ENCODE measurements at places on chromosomes 6 and 20. TPM values are rescaled to one million over a fixed set of nuclear protein-coding genes. Genes with fewer than 3 reads are reported as not detected.

Gene APOM
- total RNA-seq, result 1.0 TPM

Gene GABRR1
- not detected for total RNA-seq

Gene MYLK2
- not detected for total RNA-seq

Gene ZBTB22
- total RNA-seq, result 31.2 TPM

Gene SCRT2
- total RNA-seq, result not detected

Gene PPP1R16B
- total RNA-seq, result under 0.01 TPM

Gene MEP1A
- total RNA-seq, result not detected

Gene RIMS4
- total RNA-seq, result under 0.01 TPM

Gene SLC2A10
- total RNA-seq, result 42.1 TPM

Gene VPS52
- total RNA-seq, result 33.4 TPM

Gene NINL
- total RNA-seq, result 16.3 TPM

Gene C6orf89
- 37.8 TPM for total RNA-seq

Gene C6orf58
- total RNA-seq, result not detected

Gene MBOAT1
- total RNA-seq, result 6.6 TPM

Gene PSORS1C1
- total RNA-seq, result 0.66 TPM

Gene TNXB
- total RNA-seq, result 63.9 TPM

Gene ZSCAN26
- 21.6 TPM for total RNA-seq

Gene RPS21
- total RNA-seq, result 867 TPM

Gene ELOVL2
- 1.0 TPM for total RNA-seq

Gene CALHM4
- total RNA-seq, result not detected

Gene ADGRF1
- not detected for total RNA-seq

Gene CCN5
- total RNA-seq, result 21.1 TPM

Gene TFAP2A
- total RNA-seq, result not detected

Gene PACSIN1
- not detected for total RNA-seq

Gene TTK
- 0.51 TPM for total RNA-seq

Gene VSTM2L
- 1.5 TPM for total RNA-seq

Gene SLC22A1
- 0.26 TPM for total RNA-seq

Gene ASIP
- total RNA-seq, result not detected

Gene BNIP5
- total RNA-seq, result not detected

Gene ERGIC3
- total RNA-seq, result 455 TPM

Gene GLP1R
- total RNA-seq, result not detected

Gene PRPH2
- total RNA-seq, result 5.1 TPM

Gene MUCL3
- total RNA-seq, result not detected

Gene PTPN1
- total RNA-seq, result 20.0 TPM

Gene OLIG3
- total RNA-seq, result not detected

Gene OR2H2
- not detected for total RNA-seq

Gene MCHR2
- not detected for total RNA-seq

Gene COL20A1
- not detected for total RNA-seq

Gene FUT9
- total RNA-seq, result not detected

Gene RNF182
- total RNA-seq, result 2.5 TPM

Gene POU5F1
- total RNA-seq, result under 0.01 TPM

Gene CST2
- total RNA-seq, result not detected

Gene HDGFL1
- total RNA-seq, result not detected

Gene TREML2
- total RNA-seq, result not detected

Gene EDN1
- 0.26 TPM for total RNA-seq

Gene KCNS1
- total RNA-seq, result 0.50 TPM

Gene ECT2L
- total RNA-seq, result 0.17 TPM

Gene FKBP1A
- 71.4 TPM for total RNA-seq

Gene NKAPL
- total RNA-seq, result 3.3 TPM

Gene PCIF1
- total RNA-seq, result 9.9 TPM

Gene SRSF6
- 37.8 TPM for total RNA-seq

Gene IMPG1
- total RNA-seq, result not detected

Gene C20orf202
- under 0.01 TPM for total RNA-seq

Gene C20orf96
- 3.9 TPM for total RNA-seq
